ENCODE measurements at places on chromosomes 11 and 22.

DNA sequence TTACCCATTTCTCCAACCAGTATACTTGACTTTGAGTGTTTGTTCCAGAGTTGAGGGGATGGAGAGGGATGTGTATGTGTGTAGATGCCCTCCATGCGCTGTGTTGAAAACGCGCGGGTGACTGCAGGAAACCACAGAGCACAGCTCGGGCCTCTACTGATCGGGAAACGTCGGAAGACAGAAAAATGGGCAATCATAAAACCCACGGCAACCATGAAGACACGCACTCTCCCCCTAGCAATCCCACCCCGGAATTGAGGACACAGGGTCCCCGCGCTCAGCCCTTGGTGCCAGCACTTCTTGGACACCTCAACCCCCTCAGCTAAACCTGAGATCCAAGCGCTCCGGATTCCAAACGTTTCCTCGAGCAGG lies 251 bp upstream of the UQCC3 start:
- no peak for DNase-seq

DNA sequence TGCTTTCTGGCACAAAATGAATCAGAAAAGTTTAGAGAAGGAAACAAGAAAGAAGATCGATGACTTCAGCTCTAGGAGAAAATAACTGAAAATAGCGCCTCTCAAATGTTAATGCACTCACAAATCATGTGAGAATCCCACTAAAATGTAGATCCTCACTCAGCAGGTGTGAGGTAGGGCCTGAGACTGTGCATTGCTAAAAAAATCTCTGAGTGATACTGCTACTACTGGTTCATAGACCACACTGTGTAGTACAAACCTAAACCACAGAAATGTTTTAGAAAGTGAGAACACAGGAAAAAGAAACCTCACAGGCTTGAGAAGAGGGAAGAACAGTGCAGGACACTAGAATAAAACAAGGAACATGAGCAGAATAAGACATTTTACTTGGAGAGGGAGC lies 2.0 kb downstream of the OR8D4 start:
- DNase-seq = no peak

DNA sequence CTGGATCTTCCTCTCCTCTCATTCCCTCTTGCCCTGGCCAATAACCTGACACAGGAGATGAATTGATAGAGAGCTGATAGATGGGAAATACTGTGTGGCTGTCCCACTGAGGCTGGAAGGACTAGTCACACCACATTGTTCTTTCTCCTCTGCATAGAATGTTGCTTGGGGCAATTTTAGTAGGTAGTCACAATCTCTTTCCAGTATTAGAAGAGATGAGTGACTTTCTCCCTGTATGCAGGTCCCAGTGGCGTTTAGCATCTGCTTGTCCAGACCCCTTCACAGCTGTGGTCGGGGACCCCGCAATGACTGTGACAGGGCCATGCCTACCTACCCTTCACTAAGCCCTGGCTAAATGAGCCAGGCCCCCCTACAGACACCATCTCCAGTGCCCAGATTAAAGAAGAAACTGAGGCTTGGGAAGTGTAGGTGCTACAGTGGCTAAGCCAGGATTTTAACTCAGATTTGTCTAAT lies 24.0 kb upstream of the P2RY2 start:
- no peak for DNase-seq

DNA sequence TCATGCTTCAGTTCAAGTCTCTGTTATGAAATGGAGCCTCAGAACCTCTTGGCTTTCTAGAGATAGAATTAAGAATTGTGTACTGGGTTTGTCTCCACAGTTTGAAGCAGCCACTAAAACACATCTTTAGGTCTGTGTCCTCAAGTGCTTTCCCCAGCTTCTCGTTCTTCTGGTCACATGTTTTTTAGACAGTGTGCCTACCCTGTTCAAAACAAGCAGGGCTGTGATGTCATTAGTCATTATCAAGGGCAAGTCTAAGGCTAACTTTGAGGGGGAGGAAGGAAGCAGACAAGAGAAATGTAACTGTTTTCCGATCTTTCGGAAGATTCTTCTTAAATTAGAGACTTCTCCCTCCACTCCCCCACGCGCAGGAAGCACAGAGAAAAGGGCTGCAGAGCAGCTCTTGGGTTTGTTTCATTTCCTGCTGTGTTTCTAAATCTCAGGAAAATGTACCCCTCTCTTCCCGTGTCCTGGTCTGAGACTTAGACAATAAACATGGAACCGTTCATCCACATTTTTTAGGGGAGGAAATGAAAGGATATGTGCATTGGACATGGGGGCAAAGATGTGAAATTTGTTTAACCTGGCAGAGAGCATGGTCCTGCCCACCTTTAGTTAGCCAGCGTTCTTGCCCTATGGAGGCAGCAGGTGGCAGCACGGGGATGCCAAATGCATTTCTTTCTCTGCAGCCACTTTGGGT lies 3.1 kb downstream of the AKIP1 start:
- peak; percentile 46 for DNase-seq

DNA sequence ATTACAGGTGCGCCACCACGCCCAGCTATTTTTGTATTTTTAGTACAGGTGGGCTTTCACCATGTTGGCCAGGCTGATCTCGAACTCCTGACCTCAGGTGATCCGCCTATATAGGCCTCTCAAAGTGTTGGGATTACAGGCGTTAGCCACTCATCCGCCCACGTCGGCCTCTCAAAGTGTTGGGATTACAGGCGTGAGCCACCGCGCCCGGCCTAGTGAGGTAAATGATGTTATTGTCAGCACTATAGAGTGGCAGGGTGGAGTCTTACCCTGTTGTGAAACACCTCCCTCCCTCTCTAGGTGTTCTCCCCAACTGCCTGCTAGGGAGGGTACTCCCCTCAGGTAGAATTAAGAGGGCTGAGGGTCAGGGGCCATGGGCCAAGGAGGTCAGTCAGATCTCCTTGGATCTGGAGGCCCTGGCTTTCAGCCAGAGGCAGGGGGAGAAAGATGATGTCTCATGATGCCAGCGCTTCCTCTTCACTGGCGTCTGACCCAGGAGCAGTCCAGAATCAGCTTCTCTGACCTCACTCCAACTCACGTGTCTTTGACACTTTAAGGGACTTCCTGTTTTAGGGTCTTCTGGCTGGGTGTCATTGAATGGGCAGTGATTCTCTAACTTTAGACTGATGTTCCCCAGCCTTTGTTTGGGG lies 2.0 kb downstream of the GGA1 start:
- DNase-seq = no peak

DNA sequence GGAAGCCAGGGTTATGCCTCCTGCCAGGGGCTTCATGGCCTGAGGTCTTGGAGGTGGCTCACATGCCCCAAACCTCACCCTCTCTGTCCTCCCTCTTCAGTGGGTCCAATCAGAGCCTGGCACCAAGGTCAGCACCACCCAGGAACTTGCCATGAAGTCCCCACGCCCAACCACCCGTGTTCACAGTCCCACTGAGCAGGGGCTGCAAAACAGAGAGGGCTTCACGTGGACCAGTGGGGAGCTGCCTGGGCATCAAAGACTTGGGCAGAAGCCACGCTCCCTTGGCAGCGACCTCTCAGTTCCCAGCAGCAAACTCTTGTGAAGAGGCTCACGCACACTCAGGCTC lies 425.8 kb upstream of the B3GAT1 start:
- no peak for DNase-seq

- DNase-seq = no peak
Observed at GRCh38 chr11:79431535-79431934, 9.3 kb downstream of the TENM4 start.

DNA sequence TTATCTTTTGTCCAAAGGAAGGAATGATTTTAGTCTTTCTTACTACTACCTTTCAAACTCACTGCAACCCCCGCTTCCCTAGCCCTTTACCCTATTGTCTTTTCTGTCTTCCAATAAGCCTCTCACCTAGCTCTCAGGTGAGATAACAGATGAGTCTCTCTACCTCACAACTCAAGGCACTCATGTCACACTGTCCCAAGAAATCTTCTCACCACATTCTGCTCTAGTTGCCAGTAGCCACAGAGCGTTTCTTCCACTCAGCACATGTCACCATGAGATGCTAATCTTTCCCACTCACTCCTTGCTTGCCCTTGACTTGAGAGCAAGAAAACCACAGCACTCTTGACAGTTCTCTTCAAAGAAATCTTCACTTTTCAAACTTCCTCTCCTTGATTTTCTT lies 32.7 kb upstream of the TMEM41B start:
- DNase-seq = no peak

DNA sequence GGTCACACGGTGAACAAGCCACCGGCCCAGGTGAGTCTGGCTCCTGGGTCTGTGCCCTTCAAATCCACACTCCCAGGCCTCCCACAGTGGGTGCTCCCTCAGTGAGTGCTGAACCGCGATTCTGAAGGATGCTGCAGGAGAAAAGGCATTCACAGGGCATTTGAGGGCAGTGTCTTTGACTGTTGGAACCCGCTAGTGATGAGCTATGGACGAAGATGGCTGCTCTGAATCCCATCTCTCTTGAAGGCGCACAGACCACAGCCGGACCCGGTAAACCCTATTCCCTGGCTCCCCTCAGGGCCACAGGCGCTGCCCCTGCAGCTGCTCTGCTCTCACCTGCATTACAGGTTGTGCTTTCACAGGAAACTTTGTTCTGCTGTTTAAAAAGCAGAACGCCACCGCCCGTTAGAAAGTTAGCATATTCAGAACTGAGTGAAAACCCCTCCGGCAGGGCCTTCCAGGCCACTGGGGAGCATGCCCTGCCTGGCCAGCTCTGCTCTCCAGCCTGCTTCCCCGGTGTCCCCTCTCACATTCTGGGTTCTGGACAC lies 3.2 kb downstream of the LRRC32 start:
- no peak for DNase-seq

DNA sequence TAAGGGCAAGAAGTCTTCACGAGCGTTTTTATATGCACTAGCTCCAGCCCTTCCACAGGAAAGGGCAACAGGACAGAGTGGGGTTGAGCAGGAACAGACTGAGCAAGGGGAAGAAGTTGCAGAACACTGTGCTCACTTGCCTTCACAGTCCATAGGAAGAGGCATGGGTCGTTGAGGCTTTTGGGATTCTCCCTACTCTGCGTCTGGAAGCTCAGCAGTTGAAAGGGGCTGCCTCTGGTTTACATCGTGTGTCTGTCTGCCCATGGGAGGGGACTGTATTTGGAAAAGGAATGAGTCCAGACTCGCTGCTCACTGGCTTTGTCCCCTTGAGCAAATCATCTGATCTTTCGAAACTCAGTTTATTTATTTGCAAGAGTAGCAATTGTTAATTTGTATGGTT lies 1.1 kb upstream of the PDGFD start:
- no peak for DNase-seq

DNA sequence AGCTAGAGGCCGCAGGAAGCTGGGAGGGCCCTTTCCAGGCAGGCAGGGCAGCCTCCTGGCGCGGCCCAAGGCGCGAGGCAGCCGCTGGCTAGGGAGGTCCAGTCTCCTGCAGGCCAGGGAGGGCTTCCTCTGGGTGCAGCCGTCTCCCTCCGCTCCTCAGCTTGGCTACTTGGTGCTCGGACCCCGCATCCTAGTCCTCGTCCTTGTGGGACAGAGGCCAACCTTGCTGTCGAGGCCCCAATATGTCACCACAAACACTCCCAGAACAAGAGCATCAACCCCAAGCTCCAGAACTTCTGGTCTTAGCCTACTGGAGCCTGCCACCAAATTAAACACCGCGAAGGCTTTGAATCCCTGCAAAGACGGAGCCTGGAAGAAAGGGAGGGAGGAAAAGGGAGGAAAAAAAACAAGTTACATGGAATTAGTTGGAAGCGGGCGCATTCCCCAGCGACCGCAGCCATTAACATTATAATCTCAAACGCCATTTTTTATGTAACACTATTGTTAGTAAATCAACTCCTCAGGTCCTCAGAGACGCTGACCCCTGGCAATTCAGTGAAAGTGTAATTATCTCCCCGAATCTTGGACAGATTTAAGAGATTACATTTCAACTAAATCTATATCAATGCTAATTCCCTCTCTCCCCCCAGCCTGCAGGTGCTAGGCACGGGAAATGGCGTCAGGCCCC lies 12.7 kb upstream of the PAX6 start:
- no peak for DNase-seq

DNA sequence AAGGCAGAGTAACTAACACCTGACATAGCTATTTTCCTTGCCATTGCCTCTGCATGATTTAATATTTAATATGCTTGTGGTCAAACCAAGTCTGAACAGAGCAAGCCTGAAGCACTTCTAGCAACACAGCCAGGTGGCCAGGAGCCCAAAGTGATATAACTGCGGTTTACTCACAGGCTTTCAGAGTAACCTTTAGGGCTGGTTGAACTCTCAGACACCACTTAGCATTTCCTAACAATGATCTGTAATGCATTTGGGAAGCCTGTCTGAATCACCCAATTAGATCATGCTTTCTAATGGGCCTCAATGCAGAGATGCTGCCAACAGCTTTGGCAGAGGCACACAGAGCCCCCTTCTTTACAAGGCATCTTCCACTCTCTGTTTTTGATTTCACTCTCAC lies 96.1 kb downstream of the FDX1 start:
- peak; percentile 6 for DNase-seq

GRCh38 chr11:19952911-19953310 lies 207.4 kb downstream of the DBX1 start:
- no peak for DNase-seq

DNA sequence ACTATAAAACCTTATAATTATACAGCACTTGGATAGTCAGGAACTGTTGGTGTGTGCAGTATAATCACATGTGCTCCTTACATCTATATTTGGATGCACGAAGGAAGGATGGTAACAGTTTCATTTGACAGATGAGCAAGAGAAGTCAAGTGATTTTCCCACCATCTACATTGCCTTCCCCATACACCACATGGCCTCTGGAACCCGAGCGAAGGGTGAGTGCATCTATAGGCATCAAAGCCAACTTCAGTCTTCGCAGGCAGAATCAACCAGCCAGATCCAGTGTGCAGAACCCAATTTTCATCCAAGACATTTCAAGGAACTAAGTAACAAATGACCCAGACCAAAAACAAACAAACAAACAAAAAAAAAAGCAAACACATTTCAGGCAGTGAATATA lies 85.1 kb upstream of the BLID start:
- no peak for DNase-seq

- DNase-seq = no peak
Observed at GRCh38 chr11:123180574-123180973, 14.5 kb downstream of the CLMP start.

DNA sequence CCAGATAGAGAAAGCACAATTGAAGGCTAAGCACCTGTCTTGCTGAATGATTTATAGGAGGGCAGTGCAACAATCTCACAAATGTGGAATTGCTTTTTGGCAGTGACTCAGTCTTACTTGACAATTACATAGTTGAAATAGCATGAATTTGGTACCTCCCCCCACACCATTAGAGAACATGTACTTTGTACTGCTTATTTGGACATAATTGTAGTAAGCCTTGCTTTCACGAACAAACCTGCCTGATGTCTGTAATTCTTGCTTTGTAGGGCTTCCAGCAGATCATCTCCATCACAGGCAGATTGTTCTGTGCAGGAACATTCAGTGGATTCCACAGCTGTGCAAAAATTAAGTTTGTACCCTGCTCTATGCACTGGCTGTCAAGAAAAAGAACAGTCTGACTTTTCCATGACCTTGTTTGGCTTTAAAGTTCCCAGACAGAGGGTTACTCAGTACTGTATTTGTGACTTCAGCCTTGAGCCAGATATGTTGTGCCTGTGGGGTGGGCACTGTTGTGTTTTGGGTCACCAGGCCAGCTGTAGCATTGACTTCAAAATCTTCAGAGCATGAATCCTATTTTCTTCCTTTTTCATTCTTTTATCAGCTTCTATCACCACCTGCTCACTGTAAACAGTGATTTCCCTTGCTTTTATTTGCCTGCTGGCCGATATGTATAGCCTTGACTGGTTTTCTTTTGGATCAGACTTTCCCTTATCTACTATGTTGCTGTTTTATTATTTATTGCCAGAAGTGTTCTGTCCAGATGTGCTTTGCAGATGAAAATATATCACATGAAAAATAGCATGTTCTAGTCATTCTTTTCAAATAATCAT lies 941.0 kb upstream of the CHORDC1 start:
- no peak for DNase-seq
